ENCODE measurements at places on chromosomes 1 and 21.
A peak's percentile ranks its signal among the peaks of the same experiment; 100 is the strongest.

- no peak for DNase-seq
Measured at GRCh38 chr21:44415073-44416025, 40.0 kb upstream of the LRRC3 start.

GRCh38 chr21:35614396-35614921, 445.9 kb downstream of the SETD4 start:
- no peak for DNase-seq

DNA sequence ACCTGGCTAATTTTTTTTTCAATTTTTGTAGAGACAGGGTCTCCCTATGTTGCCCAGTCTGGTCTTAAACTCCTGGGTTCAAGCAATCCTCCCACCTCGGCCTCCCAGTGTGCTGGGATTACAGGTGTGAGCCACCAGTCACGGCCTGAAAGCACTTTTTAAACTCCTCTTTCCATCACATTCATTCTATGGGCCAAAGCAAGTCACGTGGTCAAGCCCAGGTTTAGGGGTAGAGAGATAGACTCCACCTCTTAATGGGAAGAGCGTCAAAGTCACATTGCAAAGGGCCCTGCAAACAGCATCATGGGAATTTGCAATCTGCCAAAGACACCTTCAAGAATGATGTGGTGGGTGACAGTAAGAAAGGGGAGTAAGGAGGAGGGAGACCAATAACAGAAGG, 7.1 kb downstream of the ATP1A4 start:
- DNase-seq: no peak

- DNase-seq: no peak
Measured at GRCh38 chr1:9917901-9918300, 7.8 kb upstream of the CTNNBIP1 start.

- no peak for DNase-seq
Measured at GRCh38 chr21:31901315-31901714, 28.5 kb downstream of the HUNK start.

DNA sequence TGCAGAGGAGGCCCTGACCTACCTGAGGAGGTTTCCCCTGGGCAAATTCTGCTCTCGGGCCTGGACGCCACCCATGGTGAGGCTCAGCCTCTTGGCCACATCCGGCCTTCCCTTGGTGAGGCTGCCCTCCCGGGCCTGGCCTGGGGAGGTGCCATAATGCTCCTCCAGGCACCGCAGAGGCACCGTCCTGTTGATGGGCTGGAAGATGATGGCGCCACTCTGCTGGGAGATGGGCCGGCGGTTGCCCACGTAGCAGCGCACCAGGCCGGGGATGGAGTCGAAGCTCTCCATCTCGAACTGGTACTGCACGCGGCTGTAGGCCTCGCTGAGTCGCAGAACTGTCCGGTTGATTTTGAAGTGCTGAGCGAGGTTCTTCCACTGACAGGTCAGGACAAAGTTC, 92.7 kb downstream of the BCAR3 start:
- DNase-seq: no peak

DNA sequence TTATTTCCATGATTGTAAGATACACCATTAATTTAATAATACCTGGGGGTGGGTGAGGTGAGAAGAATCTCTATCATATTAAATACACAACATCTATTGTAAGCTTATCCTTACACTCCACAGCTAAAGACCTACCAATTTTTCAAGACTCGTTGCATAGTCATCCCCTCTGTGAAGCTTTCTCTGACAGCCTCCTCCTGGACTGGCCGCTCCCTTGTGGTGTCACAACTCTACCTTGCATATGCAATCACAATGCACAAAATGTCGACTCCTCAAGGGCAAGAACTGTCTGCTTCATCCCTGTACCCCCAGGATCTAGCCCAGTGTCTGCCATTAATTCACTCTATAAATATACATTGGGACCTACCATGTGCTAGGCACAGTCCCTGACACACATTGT, 2.4 kb upstream of the PTGFRN start:
- DNase-seq: no peak

DNA sequence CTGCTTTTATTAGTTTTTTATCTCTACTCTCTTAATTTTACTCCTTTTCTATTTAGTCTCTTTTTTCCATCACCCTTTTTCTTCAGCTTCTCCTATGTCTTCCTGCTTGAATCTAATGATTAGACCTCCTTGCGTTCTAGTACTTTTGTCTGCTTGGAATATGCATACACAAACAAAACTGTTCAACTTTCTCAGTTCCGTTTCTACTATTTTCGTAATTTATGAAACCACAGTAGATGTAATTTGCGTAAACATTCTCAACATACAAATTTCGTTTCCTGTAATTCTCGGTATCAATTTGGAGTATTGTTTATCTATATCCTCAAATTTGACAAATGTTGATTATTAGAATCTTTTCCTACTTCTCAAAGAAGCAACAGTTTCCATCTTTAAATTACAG, 772.5 kb downstream of the USP25 start:
- DNase-seq: no peak

GRCh38 chr1:5980314-5981008, 11.8 kb downstream of the NPHP4 start:
- DNase-seq: no peak

DNA sequence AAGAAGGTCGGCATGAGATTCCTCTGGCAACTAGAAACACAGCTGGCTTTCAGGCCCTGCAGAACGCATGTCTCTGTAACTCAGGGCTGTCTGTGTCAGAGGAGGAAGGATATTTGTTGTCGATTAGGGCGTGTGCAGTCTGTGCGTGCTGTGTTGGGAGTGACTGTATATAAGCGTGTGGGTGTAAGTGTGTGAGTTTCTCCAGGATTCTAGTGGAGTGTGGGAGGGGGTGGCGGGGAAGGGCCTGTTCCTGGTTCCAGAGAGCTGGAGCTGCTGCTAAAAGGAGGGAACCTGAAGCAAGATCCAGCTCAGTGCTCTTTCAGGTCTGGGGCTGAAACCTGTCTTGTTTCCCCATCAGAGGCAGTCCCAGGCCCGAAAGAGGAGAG, 74.3 kb downstream of the SLC16A1 start:
- DNase-seq: no peak

GRCh38 chr1:76901158-76901767, 34.0 kb downstream of the ST6GALNAC5 start:
- peak; percentile 12 for DNase-seq

DNA sequence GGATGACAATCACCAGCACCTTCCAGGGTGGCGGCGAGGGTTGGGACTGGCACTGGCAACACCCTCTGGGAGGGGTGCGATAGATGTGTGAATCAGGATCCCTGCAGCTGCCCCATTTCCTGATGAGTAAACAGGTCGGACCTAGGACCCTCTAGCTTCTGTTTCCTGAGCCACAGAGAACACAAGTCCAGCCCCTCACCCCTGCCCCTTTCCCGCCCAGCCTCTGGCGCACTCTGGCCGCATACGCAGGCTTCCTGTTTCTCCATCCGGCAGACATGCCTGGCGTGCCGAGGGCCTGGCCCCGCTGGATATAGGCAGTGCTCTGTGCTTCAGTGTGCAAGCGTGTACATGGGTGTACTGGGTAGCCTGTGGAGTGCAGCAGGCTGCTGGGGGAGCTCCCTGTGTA, 4.6 kb downstream of the PEAR1 start:
- DNase-seq: no peak

DNA sequence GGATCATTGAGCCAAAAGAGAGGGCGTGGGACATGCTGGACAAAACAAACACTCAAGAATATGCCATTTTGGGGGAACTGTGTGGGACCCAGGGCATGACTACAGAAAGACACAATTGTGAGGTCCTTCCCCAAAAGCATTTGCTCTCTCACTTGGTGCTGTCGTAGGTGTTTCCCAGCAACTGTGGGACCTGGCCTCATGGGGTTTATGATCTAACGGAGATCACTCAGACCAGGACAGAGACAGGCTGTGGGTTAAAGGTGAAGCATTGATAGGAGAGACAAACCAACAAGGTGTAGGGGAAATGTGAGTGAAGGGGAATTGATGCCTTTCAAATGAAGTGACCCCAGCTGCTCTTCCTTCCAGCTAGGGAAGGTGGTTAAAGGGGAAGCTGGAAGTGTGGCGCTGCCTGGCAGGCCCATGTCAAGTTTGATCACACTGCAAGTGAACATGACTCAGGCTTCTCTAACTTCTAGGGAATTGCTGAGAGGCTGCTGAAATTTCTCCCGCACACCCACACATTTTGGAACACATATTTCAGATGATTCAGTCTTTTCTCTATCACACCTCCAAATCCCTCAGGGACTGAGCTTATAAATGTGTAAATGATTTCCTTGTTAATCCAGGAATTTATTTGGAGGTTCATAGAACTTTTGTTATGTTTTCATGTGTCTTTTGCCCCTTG, 30.2 kb downstream of the TRAF5 start:
- DNase-seq: no peak

DNA sequence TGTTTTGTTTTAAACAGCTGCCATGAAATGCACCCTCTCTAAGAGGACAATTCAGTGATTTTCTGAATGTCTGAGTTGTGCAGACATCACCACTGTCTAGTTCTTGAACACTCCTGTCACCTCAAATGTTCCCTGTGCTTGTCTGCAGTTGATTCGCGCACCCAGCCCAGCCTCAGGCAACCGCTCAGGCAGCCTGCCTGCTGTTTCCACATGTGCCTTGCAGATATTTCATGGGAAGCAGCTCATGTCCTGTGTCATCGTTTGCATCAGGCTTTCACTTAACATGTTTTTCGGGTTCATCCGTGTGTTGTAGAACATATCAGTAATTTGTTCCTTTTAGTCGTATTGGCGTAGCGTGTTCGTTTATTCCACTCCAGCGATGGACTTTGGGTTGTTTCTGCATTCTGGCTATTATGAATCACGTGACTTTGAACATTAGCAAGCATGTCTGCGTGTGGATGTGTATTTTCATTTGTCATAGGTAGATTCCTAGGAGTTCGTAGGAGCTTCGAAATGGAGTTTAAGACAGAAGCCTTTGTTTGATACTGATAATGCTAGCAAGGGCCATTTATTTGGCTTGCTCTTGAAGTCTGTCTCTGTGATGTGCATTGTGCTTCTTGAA, 12.1 kb downstream of the ADARB1 start:
- no peak for DNase-seq

DNA sequence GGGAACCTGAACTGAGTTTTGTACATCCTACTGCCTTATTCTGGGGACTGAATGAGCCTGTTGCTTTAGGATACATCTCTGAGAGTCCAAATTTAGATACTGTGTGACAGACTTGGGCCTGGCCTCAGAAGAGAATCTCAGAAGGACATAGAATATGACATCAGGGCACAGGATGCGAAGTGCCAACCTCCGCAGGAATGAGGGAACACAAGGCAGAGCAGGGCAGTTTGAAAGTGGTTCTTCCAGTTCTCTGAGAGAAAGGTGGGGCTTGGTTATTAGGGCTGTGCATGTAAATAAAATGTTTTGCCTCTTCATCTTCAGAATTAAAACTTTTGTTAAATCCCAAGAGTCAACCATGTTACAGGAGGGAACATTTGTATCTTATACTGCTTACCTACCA, 23.1 kb downstream of the TRAF5 start:
- no peak for DNase-seq

DNA sequence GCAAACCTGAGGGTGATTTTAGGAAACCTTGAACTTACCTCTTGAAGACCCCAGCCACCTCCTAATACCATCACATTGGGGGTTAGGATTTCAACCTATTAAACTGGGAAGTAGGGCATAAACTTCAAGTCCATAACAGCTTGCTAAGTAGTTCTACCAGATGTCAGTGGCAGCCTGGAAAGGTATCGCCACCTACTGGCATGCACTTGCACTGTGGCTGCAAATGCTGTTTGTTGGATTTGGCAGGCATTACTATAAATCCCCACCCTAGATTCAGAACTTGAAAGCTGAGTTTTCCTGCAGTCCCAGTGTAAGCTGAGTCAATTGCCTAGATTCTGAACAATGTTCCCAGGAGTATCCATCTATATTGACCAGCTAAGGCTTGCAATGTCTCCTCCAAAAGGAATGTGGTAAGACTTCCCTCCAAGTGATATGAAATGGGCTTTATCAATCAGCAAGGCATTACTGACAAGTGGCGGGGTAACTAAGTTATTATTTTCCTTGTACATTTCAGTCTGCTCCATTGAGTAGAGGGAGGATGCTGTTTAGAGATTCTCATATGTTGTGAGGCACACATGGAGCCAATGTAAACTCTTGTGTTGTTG, 474.5 kb downstream of the PTPRC start:
- peak; percentile 68 for DNase-seq

DNA sequence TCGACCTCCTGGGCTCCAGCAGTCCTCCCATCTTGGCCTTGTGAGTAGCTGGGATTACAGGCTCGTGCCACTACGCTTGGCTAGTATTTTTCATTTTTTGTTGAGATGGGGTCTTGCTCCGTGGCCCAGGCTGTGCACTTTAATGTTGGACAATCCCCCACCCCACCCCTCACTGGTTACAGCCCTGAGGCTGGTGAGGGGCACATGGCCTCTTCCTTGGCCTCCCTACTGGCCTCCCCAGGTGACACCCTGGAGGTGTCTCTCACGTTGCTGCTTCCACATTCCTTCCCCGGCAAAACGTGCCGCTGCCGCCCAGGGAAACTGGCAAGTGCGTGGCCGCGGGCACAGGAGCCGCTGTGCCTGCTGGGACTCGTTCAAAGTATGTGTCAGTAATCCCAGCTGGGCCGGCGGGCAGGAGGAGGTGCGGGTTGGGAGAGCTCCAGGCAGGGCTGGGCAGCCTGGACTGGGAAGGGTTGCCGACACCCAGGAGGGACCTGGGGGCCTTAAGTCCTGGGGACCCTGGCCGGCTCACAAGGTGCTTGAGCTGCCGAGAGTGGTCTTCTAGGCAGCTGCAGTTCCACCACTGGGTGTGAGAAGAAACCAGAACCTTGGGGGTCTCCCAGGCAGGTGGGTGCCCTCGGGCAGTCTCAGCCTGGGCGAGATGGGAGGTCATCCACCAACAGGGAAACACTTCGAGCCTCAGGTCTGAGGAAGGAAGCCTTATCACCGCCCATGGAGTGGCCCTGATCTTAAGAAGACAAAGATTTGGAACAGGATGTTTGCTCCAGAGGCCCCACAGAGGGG, 6.5 kb downstream of the WNT3A start:
- DNase-seq: no peak

DNA sequence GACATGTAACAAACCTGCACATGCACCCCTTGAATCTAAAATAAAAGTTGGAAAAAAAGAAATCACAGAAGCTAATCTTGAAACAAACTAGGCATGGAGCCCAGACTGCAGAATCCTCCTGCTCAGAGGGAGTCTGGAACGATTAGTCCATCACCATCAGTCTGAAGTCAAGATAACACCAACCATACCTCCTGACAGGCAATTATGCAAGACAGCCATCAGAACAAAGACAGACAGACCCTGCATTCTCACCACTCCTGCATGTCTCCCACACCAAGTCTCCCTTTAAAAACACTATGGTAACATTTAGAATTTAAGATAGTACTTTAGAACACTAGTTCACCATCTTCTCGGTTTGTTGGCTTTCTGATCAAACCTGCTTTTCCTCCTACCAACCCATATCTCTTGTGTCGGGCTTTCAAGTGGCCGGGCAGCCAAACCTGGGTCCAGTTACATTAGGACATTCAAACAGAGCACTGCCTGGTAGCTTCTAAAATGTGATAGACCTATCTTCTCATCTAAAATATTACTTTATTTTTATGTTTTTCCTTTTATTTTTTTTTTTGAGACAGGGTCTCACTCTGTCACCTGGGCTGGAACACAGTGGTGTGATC, 10.1 kb downstream of the YARS1 start:
- DNase-seq: no peak
